ENCODE measurements at places on chromosomes 13 and 19.
A peak's percentile ranks its signal among the peaks of the same experiment; 100 is the strongest.

DNA sequence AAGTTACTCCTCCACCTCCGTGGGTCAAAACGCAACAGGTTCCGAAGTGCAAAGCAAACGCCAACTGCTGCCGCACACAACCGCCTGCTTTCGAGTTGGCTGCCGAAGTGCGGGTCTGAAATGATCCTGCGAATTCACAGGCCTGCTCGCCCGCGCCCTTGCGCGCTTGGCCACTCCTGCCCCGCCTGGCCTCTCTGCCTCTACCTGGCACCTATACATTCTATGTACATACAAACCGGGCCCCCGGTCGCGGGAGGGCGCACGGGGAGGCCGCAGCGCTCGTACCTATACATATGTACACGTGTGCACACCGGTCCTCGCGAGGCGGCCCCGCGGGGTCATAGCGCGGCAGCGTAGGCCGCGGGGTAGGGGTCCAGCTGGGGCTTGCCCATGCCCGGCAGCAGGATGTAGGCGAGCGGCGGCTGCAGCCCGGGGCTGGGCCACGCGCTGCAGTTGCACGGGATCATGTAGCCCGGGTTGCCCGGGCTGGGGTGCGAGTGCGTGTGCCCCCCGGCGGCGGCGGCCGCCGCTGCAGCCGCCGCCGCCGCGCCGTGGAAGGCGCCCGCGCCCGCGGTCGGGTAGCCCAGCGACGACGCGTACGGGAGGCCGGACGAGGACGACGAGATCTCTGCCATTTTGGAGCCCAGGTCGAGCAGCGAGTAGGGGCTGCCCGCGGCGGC is 1.3 kb downstream of the SOX21 start:
- peak; percentile 64 for DNase-seq

DNA sequence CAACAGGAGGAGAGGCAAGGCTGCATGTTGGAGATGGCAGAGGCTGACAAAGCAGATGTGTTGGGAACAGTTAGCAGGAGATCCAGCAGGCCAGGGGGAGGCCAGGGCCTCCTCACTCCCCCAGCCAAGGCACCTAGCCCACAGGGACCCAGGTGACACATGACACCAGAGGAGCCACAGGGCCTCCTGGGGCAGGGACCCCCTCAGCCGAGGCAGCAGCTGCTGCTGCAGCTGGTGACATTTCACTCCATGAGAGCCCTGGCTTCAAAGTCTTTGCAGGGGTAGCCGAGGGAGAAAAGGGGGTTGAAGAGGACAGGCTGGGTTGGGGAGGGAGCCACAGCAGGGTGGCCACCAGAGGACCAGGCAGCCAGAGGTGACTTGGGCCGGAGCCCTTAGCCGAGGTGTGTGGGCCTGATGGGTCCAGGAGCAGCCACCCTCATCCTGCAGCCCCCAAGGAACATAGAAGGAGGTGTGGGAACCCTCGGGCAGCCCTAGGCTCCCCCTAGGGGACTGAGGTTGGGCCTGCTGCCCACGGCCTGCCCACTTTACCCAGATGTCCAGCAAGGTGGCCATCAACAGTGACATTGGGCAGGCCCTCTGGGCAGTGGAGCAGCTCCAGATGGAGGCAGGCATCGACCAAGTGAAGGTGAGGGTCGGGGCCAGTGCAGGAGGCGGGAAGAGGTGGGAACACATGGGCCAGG is at the start of gene GNG14:
GNG14 (plus strand) TSS at position 503 of the 701 bp plus-strand sequence; CDS start at position 554, 51 bp downstream.
- no peak for DNase-seq

DNA sequence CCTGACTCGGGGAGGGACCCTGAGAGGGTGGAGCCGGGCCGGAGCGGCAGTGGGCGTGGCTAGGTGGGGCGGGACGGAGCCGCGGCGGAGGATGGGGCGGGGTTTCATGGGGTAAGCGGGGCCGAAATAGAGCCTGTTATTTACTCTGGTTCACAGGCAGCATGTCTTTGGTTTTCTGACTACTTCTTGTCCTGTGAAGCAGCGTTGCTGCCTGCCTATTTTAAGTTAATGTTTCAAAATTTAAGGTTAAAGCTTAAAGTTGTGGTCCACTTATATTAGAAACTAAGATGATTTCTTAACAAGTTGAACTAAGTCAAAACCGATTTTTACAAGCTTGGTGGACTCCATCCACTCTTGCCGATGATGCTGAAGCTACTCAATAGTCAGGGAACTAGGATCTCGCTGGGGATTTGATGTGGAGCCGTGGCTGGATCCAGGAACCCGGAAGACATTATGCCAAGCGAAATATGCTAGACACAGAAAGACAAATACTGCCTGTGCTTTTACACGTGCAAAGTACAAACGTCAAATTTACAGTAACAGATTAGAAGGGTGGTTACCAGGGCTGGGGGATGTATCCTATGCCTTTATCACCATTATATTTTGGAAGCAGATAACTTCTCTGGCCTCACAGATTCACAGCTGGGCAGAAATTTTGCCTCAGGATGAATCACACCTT is 433 bp upstream of the ZNF616 start:
- DNase-seq: no peak

- DNase-seq: no peak
These were observed 99.7 kb downstream of the TNFSF11 start for GRCh38 chr13:42673677-42674076.

- no peak for DNase-seq
These were observed 10.0 kb upstream of the PNMA8A start for GRCh38 chr19:46481223-46481848.

GRCh38 chr19:37778613-37779126 is 716 bp downstream of the ZNF573 start:
- no peak for DNase-seq

DNA sequence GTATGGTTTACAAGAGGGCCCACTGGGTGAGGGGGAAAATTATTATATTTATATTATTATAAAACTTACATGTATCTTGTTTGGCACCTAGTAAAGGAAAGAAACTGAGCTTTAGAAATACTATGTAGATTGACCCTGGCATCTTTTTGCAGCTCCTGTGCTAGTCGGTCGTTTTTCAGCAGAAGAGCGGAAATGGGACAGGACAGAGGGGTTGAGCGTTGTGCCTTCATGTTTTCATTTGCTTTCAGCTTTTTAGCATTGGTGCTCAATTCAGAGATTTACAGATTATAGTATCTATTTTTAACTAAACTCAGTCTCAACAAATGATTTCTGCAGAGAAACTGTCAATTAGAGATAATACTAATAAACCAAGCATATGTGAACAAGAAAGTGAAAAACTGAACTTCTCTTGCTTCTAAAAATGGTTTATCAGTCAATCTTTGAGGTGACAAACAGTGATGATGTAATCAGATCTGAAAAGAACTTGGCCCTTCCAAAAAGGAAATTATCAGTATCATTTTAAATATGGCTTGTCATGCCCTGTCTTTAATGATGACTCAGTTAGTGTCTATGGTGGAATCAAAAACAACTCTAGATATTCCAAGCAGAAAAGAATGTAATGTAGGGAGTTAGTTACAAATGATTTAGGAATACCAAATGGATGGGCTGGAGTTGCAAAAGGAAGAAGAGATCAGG is 56.9 kb upstream of the KCTD4 start:
- no peak for DNase-seq

GRCh38 chr13:111508164-111508870 is 187.9 kb downstream of the TEX29 start:
- DNase-seq: no peak

GRCh38 chr13:79549355-79550106 is 68.6 kb downstream of the NDFIP2 start:
- DNase-seq: no peak

- DNase-seq: no peak
These were observed at the start of gene FXYD1 for GRCh38 chr19:35138305-35138892. TSS of gene FXYD1 (plus strand) at chr19:35138824. CDS start at chr19:35140080, 1,256 bp downstream.

DNA sequence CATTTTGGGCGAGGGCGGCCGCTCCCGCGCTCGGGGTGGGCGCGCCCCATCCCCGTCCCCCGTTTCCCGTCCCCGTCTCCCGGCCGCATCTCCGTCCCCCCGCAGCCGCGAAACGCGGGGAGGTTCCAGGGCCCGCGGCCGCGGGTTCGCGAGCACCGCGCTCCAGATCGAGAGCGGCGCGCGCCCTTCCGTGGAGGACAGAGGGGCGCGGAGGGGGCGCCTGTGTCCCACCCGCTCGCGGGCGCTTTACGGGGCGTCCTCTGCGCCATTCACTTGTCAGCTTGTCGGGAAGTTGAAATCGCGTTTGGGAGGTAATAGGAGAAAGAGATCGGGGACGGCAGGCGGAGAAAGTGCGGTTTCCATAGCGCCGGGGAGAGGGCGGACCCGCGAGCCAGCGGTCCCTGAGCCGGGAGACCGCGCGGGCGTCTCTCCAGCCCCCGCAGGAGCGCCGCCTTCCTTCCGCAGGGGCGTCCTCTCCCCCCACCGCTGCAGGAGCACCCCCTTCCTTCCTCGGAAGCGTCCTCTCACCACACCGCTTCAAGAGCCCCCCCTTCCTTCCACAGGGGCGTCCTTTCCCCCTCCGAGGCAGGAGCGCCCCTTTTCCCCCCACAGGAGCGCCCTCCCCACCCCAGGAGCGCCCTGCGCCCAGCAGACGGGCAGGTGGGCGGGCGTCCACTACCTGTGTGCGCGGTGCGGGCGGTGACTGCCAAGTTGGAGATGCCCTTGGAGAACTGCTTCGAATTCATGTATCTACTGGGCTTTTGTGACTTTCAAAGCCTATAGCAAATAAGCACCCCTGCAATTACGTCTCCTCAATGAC is 962 bp upstream of the IRS2 start:
- peak; percentile 69 for DNase-seq

DNA sequence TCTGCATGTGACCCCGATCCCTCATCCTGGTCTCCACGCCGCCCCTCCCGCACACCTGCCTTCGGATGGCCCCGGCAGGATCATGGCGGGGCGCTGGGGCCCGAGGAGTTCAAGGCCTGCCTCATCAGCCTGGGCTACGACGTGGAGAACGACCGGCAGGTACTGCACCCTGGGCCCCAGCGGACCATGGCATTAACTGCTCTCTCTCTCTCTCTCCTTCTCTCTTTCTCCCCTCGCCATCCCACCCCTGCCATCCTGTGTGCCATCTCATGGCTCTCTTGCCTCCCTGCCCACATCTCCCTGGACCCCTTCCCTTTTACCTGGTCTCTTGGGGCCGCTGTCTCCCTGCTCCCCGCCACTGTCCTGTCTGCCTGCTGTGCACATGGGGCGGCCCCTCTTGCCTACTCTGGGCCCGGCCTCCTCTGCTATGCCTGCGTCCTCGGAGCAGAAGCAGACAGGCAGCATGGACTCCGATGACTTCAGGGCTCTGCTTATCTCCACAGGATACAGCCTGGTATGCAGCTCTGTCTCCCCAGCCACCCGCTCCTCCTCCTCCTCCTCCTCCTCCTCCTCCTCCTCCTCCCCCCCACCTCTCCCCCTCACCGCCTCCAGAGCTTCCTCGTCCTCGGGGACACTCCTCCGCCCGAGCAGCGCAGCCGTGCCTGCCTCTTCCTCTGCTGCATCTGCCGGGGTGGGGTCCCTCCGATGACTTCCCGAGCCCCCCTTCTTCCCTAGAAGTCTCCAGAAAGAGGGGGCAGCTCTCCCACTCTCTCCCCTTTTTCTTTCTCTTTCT is 16.2 kb downstream of the CAPN12 start:
- peak; percentile 43 for DNase-seq

GRCh38 chr13:35712907-35713761 is 236.6 kb upstream of the MAB21L1 start:
- DNase-seq: peak; percentile 85

DNA sequence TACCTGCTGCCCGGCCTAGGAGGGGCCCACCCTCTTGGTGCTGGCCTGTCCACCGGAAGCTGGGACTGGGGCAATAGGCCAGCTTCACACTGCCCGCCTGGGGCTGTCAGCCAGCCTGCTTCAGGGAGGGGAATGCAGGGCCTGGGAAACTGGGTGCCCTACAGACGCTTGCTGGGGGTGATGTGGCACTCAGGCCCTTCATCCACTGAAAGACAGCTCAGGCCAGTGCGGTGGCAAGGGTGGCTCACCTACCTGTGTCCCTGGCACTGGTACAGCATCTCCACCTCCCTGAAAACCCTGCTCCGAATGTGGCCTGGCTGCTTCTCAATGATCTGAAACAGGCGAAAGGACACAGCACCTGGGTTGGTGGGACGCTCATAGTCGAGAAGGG is 7.8 kb downstream of the MKNK2 start:
- DNase-seq: no peak

DNA sequence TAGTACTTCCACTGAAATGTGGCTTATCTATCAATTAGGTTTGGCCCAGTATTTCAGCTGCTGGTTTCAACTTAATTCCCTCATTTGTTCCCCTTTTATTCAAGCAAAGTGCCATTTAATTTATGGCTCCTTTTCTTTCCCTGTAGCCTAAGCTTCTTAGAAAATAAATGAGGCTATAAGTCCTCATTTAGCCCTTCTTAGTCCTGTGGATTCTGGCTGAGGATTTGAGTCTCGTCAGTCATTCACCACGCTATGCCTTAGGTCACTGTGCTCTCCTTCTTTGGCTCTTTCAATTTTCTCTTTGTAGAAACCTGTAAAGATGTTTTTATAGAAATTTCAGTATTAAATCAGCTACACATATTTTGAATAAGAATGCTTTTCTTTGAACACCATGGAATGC is 579.1 kb downstream of the GPC6 start:
- DNase-seq: no peak

DNA sequence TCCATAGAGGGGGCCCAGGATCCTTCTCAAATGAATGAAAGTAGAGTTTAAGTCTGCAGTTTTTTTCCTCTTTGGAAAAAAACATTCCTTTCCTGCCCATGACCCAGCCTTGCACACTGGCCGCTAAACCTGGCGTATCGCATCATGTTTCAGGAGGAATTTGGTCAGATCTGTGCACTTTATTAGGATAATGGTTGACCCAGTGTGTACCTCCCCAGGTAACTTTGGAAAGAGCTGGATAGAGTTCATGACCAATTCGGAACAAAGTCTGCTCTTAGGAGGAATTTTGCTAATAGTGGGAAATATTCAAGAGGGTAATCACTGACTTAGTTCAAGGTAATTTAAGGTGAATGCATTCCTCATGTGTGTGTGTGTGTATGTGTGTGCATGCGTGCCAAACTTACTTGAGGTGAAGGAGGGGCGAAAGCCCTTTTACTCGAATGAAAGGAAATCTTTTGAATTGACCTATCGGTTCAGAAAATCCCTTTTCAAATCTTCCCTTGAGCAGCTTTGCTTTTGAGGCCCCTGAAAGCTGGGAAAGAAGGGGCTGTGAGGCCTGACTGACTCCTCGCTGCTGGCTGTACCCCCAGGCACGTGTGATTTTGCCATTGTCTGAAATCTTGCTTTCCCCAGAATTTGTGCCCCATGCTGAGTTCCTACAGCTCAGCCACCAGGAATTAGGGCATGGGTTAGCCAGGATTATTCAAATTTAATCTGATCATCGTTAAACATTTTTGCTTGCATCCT is 46.3 kb downstream of the SIPA1L3 start:
- DNase-seq: peak; percentile 39

GRCh38 chr19:38975861-38976271 is 324 bp upstream of the FBXO17 start:
- DNase-seq: peak; percentile 68

GRCh38 chr19:13864667-13865570 is 12.0 kb upstream of the NANOS3 start:
- no peak for DNase-seq

- DNase-seq: no peak
These were observed 457.9 kb downstream of the FOXO1 start for GRCh38 chr13:40208517-40208916.

Data from ELF-1 (cell line).